ENCODE measurements at places on chromosomes 6 and 20. TPM values are rescaled to one million over a fixed set of nuclear protein-coding genes. Genes with fewer than 3 reads are reported as not detected.

The GABRR1 gene
- not detected for total RNA-seq

The MICB gene
- 4.7 TPM for total RNA-seq

The MYT1 gene
- not detected for total RNA-seq

The IBTK gene
- total RNA-seq, result 56.1 TPM

Measured in tracheal epithelial cell (primary cell).